ENCODE measurements at places on chromosomes 1 and 21. TPM values are rescaled to one million over a fixed set of nuclear protein-coding genes. Genes with fewer than 3 reads are reported as not detected.

Gene TRABD2B
- not detected for total RNA-seq

Gene BNIPL
- 0.07 TPM for total RNA-seq

Gene HUNK
- total RNA-seq: not detected

Gene S100A8
- not detected for total RNA-seq

Gene AGMAT
- total RNA-seq: 1.4 TPM

Gene CNR2
- not detected for total RNA-seq

Gene USH2A
- total RNA-seq: not detected
